ENCODE measurements at places on chromosomes 12 and 14.

- no peak for DNase-seq
Measured at GRCh38 chr12:64385019-64385418, 5.5 kb downstream of the C12orf56 start.

DNA sequence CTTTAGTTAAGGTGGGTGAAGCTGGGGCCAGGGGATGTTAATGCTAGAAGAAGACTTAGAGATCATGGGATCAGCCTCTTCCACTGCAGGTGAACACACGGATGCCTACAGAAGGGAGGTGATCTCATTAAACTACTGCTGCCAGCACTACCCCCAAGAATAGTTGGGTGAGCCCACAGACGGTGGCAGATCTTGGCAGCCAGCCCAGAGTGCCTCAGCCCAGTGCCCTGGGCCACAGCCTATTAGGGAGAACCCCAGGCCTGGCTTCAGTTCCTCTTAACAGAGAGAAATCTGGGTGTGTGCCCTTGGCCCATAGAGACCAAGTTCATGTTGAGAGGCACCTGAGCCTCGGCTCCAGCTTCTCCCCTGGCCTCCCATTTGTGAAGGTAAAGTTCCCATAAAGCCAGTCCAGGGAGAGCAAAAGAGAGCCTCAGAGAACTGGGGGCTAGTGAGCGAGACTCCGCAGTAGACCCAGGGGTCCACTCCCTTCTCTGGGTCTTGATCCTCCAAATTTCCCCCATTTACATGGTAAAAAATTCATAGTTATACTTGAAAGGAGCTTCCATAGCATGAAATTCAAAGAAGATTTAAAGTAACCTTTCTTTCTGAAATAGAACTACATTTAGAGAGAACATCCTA, 125.0 kb upstream of the CCND2 start:
- peak; percentile 71 for DNase-seq

- no peak for DNase-seq
Measured at GRCh38 chr12:51815571-51815970, 32.9 kb downstream of the FIGNL2 start.

DNA sequence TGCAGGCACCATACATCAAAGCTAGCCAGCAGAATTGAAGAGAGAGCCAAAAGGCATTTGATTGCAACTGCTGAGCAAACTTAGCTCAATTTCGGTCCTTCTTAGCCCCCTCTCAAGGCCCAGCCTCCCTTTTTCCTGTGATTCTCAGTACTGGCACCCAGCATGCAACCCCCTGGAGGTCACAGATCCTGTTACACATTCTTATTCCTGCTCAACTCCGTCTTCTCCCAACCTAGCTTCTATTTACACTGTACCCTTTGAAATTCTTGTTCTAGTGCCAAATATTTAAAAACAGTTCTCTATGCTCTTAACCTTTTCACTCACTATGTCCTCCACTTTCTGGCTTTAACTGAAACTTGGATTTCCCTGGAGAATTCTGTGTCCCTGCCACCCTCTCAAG, 131.3 kb upstream of the CPSF6 start:
- DNase-seq: no peak

- no peak for DNase-seq
Measured at GRCh38 chr12:6768437-6768914, 2.3 kb downstream of the PTMS start.

- no peak for DNase-seq
Measured at GRCh38 chr14:104383996-104384775, 195.4 kb upstream of the C14orf180 start.

DNA sequence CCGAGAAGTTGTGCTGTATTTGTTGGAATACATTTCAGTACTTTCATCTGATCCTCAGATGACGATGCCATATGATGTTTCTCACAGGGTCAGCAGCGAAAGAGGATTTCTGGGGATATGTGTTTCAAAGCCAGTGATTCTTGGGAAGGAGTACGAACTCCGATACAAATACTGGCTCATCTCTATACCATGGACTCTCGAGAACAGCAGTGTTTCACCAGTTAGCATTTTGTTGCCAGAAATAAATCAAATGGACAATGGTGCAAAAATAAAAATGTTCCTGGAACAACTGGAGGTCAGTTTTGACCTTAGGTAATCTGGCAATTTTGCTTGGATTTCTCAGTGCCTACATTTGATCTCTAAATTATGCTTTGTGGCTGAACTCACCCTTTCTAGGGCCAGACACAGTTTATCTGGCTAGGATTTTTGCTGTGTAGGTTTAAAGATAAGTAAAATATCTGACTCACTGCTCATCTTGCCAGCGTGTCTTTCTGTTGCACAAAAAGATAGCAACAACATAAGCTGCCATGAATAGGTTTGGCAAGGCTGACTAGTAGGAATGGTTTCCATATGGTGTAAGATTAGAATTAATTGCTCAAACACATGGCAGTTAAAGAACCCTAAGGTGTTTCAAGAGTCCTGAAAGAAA, 11.0 kb upstream of the MGP start:
- no peak for DNase-seq

DNA sequence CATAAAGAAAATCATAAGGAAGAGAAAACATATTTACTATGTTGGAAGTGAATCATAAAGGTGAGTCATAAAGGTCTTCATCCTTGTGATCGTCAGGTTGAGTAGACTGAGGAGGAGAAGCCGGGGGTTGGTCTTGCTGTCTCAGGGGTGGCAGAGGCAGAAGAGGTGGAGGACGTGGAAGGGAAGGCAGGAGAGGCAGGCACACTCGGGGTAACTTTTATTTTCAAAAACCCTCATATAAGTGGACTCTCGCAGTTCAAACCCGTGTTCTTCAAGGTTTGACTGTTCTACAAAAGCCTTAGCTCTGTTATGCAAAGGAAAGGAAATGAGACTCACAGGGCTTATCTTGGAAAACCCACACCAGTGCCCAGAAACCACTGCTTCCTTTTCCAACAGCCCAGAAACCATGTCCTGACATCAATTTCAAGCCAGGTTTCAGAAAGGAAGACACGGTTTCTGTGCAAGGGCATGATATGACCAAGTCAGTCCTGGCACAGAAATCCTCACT, 14.0 kb downstream of the SMCO2 start:
- DNase-seq: peak; percentile 26

GRCh38 chr12:19529951-19530636, 90.8 kb downstream of the AEBP2 start:
- DNase-seq: no peak

GRCh38 chr14:51609251-51609954, 42.3 kb upstream of the FRMD6 start:
- no peak for DNase-seq

All from activated naive CD8-positive, alpha-beta T cell treated with anti-CD3 and anti-CD28 coated beads, Interleukin-2, amount 50 U/mL, for 24 hours (primary cell).